Stimulated activated CD8-positive, alpha-beta memory T cell treated with anti-CD3 and anti-CD28 coated beads, Interleukin-15, amount 100 ng/mL, for 4 hours (primary cell): ENCODE measurements at places on chromosomes 3 and 15.

GRCh38 chr15:63480441-63480821 lies 24.0 kb upstream of the USP3 start:
- no peak for DNase-seq

DNA sequence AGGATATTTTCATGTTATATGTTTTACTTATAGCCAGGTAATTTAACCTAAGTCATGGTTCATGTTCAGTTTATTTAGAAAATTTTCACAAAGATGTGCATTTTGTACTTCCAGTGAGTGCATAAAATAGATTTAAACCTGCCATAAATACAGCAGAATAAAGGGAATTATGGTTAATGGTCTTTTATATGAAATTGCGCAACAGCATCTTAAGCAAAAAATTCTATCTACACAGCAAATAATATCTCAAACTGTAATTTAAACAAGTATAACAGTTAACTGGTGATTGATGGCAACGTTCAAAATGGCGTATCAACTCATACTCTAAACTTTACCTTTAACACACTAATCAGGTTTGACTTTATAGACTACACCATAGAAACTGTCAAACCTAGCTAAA lies 97.6 kb downstream of the ROBO1 start:
- no peak for DNase-seq

- no peak for DNase-seq
These were observed 112.5 kb upstream of the MLF1 start for GRCh38 chr3:158458464-158458863.

DNA sequence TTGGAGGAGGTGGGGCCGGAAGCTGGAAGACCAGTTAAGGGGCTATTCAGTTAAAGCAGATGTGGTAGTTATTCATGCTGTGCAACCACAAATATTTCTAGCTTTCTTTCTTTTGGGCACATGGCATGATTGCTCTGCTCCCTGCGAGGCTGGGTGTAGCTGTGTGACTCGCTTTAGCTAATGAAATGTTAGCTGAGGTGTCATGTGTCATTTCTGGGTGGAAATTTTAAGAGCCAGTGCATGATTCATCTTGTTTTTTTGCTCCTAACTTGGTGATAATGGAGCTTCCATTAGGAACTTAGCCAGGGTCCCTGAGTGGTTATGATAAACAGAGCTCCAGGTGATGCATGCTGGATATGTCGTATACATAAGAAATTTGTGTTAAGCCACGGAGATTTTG lies 300.6 kb downstream of the SATB1 start:
- DNase-seq = no peak

GRCh38 chr3:18070231-18070630 lies 327.8 kb upstream of the TBC1D5 start:
- no peak for DNase-seq

DNA sequence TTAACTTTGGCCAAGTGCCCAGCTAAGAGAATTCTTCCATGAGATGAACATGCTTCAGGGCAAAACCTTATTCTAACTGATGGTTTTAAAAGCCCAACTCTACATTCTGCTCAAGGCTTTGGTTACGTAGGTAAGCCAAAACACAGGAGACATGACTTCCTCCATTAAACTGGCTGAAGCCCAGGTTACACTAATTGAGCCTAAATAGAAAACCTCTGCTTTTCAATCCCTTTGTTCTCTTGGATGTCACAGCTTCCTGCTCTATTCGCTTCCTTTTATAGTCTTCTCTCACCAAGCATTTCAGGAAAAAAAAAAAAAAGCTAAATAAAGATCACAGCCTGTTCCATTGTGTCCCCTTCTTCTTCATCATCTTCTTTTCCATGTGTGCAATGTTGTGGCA lies 420.4 kb downstream of the TIGIT start:
- no peak for DNase-seq

- no peak for DNase-seq
These were observed 3.8 kb downstream of the P4HTM start for GRCh38 chr3:48993834-48994233.

DNA sequence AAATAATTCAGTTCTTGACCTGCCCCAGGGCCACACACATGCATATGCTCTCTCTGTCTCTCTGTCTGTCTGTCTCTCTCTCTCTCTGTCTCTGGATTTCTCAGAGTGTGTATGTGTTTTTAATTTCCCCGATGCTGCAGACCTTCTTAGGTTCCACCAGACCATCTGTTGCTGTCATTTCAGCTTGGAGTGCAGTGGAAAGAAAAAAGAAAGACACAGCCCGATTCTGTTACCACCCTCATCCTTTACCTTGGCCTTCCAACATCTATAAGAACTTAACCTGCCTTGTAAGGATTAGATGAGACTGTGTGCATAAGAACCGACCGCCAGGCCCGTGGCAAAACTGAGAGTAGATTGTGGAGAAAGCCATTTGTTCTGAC lies 9.7 kb upstream of the PGPEP1L start:
- no peak for DNase-seq

DNA sequence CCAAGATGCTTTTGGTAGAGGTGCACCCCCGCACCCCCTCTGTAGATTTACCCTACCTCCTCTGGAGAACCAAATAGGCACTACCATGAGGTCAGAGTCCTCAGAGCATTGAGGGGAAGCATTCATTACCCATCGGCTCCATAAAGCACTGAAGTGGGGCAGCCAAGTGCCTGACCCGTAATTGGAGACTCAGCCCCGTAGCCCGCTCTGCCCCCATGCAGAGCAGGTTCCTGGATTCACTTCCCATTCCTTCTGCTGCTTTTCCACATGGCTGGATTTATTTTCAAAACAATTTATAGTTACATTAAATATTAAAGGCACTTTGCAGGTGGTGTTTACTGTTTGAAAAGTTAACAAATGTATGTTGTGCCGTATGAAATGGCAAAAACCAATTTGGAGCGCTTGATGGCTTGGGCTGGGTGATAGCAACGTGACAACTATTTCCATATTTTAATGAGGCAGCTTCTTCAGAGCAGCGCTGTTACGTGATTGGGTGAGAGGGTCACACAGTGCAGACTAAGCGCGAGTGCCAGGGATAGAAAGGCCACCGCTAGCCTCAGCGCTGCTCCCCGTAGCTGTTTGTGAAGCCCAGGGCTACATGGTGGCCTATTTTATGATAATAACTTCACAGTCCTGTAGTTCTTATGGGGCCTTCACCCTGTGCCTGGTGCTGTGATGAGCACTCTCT lies 373.8 kb upstream of the PROK2 start:
- DNase-seq = no peak

- no peak for DNase-seq
These were observed 110.0 kb upstream of the PLSCR5 start for GRCh38 chr3:146715170-146715569.

GRCh38 chr3:123733805-123734526 lies 149.1 kb upstream of the HACD2 start:
- no peak for DNase-seq

- no peak for DNase-seq
These were observed 13.1 kb upstream of the RNF7 start for GRCh38 chr3:141725036-141725435.

DNA sequence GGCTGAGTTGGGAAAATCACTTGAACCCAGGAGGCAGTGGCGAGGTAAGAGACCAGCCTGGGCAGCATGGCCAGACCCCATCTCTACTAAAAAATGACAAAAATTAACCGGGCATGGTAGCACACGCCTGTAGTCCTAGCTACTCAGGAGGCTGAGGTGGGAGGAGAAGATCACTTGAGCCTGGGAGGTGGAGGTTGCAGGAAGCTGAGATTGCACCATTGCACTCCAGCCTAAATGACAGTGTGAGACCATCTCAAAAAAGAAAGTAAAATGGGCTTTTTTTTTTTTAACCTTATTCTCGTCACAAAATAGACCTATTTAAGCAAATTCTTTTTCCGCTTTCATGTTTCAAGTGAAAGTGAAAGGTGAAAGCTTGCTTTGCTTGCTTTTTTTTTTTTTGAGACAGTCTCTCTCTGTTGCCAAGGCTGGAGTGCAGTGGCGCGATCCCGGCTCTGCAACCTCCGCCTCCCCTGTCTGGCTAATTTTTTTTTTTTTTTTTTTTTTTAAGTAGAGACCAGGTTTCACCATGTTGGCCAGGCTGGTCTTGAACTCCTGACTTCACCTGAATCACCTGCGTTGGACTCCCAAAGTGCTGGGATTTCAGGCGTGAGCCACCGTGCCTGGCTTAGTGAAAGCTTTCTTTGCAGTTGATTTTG lies 3.6 kb downstream of the PDIA3 start:
- no peak for DNase-seq
